ENCODE measurements at places on chromosomes 3 and 15.

GRCh38 chr15:57640930-57641682, 49.4 kb downstream of the MYZAP start:
- DNase-seq, result peak; percentile 60

- no peak for DNase-seq
Observed at GRCh38 chr3:135075157-135075556, 280.1 kb downstream of the EPHB1 start.

- no peak for DNase-seq
Observed at GRCh38 chr3:172042136-172042662, 2.8 kb downstream of the FNDC3B start.

DNA sequence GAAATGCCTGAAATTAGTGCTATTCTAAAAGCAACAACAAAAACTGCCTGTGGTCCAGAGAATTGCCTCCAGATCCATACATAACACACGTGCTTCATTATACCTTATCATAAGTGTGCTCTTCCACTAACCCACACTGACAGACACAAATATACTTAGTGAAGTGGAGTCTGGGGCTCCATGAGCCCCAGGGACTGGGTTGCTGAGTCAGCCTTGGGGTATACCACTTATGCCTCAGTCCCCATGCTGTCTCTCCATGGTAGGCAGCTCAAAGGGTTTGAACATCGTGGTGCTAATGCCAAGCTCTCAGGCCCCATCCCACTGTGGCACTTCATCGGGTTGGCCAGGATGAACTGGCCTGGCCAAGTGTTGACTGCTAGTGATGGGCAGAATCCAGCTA, 10.8 kb downstream of the ZDHHC3 start:
- no peak for DNase-seq

DNA sequence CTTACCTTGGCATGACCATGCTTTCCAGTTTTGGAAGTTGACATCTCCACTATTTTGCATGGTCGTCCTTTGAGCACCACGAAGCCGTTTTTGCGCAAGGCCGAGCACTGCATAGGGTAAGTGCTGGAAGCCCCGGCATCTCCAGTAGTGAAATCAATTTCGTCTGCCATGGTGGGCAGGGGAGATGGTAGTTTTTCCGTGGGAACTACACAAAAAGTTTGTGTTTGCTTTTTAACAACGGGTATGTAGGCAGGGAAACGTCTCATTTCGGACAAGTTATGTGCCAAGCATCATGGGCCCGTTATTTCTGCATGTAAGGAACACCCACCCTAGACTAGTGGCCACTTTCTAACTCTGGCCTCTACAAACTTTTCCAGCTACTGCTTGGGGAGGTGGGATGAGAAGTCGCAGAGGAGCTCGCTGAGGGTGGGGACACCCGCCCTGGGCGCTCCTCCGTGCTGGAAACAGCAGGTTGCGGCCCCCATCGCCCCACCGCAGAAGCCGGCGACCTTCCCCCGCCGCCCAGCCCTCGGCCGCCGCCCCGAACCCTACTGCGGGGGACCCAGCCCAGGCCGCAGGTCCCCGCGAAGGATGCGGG, 701 bp downstream of the EIF5A2 start:
- peak; percentile 44 for DNase-seq

DNA sequence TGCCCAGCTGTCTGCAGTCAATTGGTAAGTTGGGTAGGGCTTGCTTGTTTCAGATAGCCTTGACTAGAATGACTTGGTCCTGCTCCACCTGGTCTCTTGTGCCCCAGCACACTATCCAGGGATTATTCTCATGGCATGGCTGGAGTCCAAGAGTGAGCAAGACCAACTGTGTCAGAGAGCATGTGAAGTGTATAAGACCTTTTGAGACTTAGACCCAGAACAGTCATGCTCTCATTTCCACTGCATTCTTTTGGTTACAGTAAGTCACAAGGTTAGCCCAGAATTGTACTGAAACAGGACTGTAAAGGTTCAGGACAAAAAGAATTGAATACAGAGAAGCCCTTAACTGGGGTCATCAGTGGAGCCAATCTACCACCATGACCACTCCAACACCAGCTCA, 650.8 kb upstream of the ADAMTS9 start:
- DNase-seq, result peak; percentile 76

Measured in choroid plexus epithelial cell (primary cell).